ENCODE measurements at places on chromosomes 2 and 18. TPM values are rescaled to one million over a fixed set of nuclear protein-coding genes. Genes with fewer than 3 reads are reported as not detected.

CCDC148 gene
- not detected for total RNA-seq

FEV gene
- not detected for total RNA-seq

PXDN gene
- 0.69 TPM for total RNA-seq

SP140 gene
- 57.8 TPM for total RNA-seq

KCTD1 gene
- total RNA-seq: 3.3 TPM

LOXHD1 gene
- 0.13 TPM for total RNA-seq

TUBA4B gene
- not detected for total RNA-seq

FAM210A gene
- total RNA-seq: 10.8 TPM

TMEM178A gene
- 0.32 TPM for total RNA-seq

ERMN gene
- 4.3 TPM for total RNA-seq

CTAGE1 gene
- not detected for total RNA-seq
